NCI-H1105 treated with DMSO at 0.1 percent for 48 hours (cell line): ENCODE measurements at places on chromosomes 7 and 10.
A peak's percentile ranks its signal among the peaks of the same experiment; 100 is the strongest.

DNA sequence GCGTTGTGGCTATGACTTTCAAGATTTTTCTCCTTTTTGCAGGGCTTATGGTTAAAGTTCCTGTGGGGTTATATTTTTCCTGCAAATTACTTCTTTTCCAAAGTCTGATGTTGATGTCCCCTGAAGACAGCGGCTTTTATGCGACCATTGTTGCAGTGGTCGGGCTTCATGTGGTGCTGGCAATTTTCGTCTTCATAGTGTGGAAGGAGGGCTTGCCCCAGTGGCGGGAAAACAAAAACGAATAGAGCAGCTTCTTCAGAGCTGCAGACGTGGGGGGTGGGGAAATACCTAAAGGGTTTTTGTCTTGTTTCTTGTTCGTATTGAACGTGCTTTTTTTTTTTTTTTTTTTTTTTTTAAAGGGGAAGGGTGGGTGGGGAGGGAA, 53.8 kb downstream of the MCMBP start:
- no peak for DNase-seq

- DNase-seq, result peak; percentile 39
Measured at GRCh38 chr7:83655951-83656556, 7.1 kb upstream of the SEMA3E start.

- no peak for DNase-seq
Measured at GRCh38 chr7:157235357-157236333, 96.9 kb downstream of the UBE3C start.

DNA sequence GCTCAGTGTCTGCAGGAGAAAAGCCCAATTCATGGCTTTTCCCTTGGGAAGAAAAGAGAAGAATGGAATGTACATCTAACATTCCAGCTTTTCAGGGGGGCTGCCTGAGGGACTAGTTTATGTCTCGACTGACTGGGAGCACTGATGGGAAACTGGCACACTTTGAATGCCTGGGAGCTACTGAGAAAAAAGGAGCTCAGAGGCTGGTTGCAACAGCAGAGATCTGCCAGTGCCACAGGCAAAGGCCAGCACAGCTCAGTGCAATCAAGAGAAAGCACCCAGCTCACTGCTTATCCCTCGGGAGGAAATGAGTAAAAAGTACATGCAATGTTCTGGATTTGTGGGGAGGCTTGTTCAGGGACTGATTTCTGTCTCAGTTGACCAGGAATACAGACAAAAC, 226.2 kb downstream of the COBL start:
- DNase-seq, result no peak

- DNase-seq, result no peak
Measured at GRCh38 chr7:158249692-158250091, 337.9 kb downstream of the PTPRN2 start.

DNA sequence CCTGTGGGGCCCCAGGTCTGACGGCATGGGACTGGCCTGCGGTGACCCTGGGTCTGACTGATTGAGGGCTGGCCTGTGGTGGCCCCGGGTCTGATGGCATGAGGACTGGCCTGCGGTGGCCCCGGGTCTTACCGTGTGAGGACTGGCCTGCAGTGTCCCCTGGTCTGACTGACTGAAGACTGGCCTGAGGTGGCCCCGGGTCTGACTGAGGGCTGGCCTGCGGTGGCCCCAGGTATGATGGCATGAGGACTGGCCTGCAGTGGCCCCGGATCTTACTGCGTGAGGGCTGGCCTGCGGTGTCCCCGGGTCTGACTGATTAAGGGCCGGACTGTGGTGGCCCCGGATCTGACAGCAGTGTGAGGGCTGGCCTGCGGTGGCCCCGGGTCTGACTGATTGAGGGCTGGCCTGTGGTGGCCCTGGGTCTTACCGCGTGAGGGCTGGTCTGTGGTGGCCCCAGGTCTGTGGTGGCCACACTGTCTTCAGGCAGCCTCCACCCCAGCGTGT, 10.9 kb downstream of the JAKMIP3 start:
- DNase-seq, result no peak

DNA sequence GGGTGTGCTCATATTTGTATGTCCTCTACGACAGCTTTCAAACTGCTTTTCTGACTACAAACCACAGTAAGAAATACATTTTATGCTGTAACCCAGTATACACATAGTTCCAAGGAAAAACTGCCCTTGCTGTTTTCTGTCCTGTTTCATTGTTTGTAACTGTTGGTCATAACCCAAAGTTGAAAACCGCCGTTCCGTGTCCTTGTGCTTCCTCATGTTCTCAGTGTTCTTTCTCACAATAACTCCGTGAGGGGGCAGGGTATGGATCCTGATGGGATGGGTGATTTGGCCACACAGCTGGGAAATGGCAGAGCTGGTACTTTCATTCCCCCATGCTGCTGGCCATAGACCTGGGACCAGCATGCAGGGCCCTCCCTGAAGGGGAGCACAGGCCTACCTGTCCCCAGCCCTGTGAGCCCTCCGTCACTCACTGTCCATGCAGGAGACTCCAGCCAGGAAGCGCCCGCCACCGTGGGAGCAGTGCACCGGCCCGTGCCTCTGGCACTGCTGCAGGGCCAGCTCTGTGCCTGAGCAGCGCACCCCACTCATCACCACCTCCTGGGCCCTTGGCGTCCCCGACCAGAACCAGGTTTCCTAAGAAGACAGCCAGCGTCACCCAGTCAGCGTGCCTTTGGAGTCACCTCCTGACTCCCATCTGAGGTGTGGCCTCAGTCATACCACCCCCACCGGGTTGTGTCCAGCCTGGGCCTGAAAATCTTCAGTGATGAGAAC, 12.7 kb downstream of the LOXL4 start:
- DNase-seq, result no peak

GRCh38 chr10:5943536-5943935, 33.8 kb downstream of the IL15RA start:
- DNase-seq, result peak; percentile 39

DNA sequence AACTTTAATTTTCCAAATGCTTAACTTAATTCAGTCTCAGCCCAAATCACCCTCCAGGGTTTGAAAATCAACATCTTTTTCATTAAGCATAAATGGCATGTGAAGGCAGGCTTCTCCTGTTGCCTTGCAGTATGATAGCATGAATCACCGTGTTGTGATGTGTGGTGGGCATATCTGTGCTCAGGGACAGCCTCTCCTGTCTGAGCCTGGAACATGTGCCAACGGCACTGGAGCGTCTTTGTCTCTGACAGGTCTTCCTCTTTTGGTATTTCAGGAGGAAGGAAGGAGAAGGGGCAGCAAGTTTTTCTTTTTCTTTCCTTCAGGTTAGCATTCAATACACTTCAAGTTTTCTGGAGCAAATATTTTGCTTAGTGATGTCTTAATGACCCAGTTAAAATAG, 57.6 kb downstream of the LRGUK start:
- DNase-seq, result no peak

GRCh38 chr7:43642897-43643630, 60.2 kb downstream of the STK17A start:
- DNase-seq, result no peak

- no peak for DNase-seq
Measured at GRCh38 chr10:1126461-1126860, 70.3 kb downstream of the WDR37 start.

DNA sequence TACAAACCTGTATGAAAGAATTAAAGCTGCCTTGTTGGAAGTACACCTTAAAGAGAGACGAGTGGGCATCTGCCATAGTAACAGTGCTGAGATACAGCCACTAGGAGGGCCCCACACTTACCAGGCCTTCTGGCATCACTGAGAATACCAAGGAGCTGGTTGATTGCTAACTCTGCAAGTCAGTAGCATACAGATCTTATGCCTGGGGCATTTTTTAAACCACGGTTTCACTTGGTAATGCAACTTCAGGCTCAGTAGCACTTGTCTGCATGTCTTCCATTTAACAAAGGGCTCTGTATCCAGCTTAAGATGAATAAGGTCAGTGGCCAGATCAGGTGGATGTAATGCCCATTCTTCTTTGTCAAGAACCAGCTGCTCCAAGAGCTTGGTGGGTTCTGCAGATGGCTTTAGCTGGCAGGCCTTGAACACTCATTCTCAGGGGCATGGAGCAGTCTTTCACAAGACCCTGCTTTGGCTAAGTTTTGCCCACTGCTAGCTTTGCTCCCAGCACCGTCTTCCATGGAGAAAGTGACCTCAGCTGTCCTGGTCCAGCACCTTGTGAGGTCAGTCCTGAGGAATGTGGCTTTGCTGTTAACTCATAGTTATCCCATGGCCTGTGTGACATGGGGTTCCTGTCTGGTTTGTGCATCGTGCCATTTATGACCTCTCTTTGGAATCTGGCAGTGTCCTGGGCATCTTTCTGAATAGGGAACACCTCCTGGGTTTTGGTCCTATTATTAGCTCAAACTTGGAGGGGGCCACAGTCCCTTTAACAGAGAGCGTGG, 68.1 kb downstream of the BMPER start:
- no peak for DNase-seq

DNA sequence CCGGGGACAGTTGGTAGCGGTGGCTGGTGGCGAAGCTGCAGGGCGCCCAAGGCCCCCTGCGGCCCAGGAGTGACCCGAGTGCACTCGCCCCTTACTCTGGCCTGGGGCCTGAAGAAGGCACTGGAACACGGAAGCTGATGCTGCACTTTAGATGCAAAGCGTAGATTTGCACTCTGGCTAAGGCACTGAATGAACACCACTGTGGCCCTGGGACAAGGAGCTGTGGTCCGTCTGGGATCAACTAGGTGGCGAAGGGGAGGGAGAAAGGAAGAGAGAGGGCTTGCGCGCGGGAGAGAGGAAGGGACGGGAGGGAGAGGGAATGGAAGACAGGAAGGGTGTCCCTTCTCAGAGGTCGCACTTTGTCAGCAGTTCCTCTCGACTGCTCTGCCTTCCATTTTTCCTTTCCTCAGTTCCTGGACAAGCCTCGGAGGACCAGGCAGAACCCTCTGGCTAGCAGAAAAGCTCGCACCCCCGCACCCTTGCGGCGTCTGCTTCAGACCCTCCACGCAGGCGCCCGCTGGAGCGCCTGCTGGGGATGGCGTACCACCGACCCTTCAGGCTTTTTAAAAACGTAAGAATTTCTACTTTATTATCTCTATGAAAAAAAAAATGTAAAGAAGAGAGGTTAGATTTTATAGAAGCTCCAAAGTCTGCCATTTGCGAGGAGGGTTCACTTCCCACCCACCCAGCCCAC, 1.2 kb downstream of the FERD3L start:
- no peak for DNase-seq

DNA sequence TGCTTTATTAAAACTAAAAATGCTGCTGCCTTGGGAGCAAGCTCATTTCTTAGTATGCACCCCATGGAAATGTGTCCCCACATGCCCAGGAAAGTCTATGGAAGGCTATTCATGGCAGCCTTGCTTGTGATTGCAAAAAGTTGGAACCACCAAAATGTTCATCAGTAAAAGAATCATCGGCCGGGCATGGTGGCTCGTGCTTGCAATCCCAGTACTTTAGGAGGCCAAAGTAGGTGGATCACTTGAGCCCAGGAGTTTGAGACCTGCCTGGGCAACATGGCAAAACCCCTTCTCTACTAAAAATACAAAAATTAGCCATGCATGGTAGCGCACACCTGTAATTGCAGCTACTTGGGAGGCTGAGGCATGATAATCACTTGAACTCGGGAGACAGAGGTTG, 79.8 kb downstream of the ARHGAP22 start:
- DNase-seq, result no peak

DNA sequence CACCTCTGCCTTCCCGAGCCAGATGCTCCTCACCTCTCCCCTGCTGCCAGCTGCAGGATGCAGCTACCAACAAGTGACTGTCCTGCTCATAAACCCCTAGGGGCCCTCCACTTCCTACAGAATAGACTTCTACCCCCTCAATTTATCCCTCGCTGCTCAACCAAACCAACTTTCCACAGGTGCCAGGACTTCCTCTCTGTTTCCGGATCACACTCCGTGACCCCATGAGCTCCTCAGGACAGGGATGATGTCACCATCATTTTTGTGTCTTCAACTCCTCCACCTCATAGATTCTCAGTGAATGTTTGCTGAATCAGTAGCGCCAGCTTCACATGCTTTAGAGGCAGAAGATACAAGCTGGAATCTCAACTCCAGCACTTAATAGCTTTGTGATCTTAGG, 25.8 kb upstream of the ADRB1 start:
- no peak for DNase-seq

DNA sequence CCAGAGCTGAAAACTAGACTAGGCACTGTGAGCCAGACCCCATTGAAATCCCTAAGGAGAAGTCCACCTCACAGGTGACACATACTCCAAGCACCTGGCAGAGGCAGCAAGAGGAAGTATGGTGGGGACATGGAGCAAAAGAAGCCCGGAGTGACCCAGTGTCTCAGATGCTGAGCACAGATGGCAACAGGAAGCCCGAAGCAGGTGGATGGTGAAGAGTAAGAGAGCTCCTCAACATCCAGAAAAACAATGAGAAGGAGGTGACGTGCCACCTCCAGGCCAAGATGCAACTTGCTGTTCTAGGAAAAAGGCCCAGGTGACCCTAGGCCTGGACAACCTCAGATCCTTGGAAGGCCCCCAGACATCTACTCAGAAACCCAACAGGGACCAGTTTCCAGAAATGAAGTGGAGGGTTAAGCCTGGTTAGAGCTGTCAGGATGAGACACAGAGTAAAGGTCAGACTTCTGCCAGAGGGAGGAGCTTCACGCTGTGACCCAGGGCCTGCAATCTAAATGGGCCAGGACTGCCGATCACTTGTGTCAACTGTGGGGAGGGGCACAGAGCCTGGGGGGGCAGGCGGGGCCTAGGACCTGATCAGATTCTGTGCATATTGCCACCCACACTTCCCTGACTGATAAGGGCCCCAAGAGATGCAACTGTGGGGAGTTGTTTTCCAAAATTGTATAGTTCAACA, 2.4 kb upstream of the COBL start:
- DNase-seq, result no peak

- DNase-seq, result no peak
Measured at GRCh38 chr7:156456032-156456431, 184.5 kb upstream of the RNF32 start.

GRCh38 chr10:91628383-91628782, 4.5 kb downstream of the PPP1R3C start:
- no peak for DNase-seq

DNA sequence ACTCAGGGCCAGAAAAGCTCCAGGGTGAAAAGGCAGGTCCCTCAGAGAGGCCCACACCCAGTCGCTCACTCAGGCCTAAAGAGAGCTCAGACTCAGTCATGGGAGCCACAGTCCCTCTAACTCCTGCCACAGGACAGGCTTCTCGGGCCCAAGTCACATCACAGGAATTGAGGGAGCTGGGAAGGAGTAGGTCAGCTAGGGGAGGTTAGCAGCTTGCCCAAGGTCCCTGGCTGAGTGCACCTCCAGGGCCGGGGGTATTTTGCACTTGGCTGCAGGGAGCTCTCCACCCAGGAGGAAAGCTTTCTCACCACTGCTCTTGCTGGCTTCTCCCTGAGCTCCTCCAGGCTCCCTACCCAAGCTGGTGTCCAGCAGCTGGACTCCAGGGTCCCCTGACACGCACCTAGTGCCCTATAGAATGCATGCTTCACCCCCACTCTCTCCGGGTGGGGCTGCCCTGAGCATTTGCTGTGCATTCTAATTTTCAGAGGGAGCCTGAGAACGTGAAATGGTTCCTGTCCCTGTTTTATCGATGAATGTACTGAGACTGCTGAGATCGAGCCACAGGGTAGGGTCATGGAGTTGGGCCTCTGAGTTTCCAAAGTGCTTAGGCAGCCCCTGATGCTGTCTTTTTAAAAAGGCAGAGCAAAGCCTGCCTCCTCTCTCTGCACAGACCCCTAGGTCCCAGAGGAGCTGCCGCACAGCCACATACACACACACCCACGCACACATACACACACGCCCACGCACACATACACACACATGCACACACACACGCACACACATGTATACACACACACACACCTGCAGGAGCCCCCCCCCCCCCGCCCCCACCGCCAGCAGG, 37.9 kb upstream of the RET start:
- no peak for DNase-seq
